ENCODE measurements at places on chromosomes 1 and 21.

GRCh38 chr21:35201288-35201687 lies 152.2 kb upstream of the RUNX1 start:
- DNase-seq, result no peak

- no peak for DNase-seq
Observed at GRCh38 chr1:55246896-55247295, 31.7 kb upstream of the USP24 start.

- peak; percentile 62 for DNase-seq
Observed at GRCh38 chr1:78114034-78114956, 68.5 kb downstream of the GIPC2 start.

DNA sequence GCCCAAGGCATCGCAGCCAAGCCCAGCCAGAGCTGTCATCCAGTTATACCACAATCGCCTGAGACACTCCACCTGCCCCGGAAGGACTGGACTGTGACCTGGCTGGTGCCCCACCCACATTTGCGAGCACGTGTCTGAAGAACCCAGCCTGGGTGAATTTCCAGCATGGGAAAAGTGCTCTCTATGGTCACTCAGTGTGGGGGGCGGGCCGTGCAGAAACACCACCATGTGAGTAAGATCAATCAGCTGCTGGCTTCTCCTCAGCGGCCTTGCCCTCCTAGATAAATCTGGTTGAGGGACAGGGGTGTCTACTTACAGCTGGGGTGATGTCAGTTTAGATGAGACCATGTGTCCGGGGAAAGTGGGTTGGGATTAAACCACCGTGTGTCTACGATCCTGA lies 44.8 kb downstream of the URB1 start:
- no peak for DNase-seq

DNA sequence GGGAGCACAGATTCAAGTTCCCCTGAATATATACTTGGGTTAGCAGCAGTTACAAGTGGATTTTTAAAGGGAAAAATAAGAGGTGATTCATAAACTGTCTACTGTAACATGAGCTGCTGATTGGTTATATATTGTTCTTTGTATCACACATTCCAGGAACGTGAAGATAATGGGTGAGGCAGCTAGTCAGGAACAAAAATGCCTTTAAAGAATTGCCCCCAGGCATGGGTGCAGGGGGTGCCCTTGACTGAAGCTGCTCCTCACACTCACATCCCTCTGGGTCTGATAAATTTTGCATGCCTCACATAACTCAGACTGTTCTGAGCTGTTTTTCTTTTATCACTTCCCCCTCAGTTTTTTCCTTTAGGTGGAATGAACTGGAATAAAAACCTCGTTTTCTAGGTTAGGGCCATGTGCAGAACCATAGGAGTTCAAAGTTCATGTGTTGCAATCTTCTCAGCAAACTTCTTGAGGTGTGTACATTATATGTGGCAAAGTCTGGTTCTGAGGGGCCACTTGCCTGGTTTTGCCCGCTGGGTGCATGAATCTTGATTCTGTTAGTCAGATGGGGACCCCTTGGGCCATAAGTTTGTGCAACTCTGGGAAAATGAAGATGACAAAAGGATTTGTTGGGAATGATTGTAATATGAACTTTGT lies 21.1 kb downstream of the TBX19 start:
- DNase-seq, result no peak

DNA sequence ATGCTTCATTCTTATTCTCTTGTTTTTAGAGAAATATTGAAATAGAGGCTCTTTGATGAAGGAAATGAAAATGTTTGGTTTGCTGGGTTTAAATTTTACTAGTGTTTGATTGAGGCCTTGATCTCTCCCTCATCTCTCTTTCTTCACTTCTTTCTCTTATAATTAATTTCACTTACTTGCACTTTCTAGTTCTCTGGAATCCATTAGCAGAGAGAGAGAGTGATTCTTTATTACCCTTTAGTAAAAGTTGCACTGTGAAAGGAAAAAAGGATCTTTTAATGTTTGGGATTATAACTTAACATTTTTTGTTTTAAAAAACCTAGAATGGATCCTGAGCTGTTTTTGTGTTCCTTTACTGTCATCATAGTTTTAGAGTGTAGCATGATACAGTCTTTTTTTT lies 12.2 kb downstream of the RPRD2 start:
- DNase-seq, result no peak

DNA sequence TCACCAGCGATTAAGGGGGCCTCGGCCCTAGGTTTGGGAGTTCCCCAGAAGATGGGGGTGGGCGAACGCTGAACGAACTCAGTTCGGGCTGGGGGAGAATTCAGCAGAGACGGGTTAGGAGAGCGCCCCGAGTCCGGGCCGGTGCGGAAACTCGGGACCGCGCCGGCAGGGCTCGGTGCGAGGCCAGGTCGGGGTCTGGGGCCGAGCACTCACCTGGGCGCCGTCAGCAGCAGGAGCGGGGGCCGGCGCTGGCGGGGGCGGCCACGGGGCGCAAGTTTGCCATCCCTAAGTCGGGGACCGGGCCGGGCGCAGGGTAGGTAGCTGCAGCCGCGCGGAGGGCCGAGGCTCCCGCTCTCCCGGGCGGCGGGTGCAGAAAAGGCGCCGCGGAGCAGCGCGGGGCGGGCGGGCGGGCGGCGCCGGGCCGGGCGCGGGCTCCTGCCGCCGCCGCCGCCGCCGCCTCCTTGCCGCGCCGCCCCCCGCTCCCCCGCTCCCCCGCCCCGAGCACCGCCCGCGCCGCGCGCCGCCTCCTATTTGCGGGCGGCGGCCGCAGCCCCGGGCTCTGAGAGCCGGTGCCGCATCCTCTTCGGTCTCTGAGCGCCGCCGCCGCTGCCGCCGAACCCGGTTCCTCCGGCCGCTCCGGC lies 349 bp downstream of the ADGRB2 start:
- DNase-seq, result no peak

GRCh38 chr1:118960026-118960561 lies 28.0 kb downstream of the TBX15 start:
- no peak for DNase-seq

DNA sequence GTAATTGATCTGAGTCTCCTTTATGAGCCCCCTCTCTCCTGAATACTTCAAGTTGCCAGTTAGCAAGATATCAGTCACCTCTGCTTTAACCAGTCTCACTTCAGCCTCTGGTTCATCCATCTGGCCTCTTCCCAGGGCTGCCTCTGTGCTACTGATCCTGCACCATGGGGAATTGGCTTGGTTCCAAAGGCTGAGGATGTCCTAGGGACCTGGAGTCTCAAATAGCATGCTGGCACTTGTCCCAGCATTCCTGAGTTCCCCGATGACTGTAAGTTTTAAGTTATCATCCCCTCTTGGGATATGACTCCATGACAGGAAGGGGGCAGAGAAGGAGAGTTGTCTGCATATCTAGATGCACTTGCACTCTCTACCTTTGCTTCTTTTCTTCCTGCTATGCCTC lies 252.0 kb downstream of the PTBP2 start:
- DNase-seq, result no peak

DNA sequence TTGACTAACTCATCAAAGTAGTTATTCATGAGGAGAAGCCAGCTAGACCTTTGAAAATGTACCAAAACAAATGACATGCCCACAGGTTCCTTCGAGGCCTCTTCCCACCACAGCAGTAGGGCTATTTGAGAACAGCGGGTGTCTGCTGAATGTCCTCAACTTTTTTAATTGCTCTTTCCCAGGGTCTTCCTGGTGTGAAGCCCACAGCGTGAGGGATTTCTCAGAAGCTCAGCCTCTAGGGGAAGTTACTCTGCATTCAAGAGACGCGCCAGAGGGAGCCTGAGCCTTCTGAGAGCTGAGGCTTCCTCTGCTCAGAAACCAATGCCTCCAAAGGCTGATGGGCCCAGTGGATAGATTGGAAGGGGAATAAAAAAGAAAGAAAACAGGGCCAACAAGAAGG lies 153.6 kb downstream of the OLFM3 start:
- DNase-seq, result no peak

DNA sequence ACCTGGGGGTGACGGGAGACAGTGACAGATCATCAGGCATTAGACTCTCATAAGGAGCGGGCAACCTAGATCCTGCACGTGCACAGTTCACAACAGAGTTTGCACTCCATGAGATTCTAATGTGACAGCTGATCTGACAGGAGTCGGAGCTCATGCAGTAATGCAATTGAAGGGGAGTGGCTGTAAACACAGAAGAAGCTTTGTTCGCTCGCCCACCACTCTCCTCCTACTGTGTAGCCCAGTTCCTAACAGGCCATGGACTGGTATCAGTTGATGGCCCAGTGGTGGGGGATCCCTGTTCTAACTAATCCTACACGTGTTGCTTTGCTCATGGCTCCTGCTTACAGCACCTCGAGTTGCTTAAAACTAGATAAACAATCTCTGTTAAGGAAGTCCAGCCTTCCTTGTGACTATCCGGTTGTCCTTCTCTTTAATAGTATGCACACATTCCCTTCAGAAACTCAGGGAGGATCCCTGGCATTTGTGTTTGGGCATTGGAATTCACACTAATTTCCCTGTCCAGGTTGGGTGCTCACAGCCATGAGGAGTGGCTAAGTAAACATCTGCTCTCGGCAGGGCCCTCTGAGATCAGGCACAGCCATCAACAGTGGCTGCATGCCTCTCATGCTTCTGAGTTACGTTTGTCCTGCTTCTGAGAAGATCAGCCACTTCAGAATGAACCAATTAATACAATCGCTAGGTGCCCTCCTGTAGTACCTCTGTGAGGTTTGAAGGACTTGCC lies 21.1 kb upstream of the F3 start:
- DNase-seq, result no peak

GRCh38 chr21:31558962-31559367 lies 100.5 kb upstream of the SOD1 start:
- peak; percentile 89 for DNase-seq

DNA sequence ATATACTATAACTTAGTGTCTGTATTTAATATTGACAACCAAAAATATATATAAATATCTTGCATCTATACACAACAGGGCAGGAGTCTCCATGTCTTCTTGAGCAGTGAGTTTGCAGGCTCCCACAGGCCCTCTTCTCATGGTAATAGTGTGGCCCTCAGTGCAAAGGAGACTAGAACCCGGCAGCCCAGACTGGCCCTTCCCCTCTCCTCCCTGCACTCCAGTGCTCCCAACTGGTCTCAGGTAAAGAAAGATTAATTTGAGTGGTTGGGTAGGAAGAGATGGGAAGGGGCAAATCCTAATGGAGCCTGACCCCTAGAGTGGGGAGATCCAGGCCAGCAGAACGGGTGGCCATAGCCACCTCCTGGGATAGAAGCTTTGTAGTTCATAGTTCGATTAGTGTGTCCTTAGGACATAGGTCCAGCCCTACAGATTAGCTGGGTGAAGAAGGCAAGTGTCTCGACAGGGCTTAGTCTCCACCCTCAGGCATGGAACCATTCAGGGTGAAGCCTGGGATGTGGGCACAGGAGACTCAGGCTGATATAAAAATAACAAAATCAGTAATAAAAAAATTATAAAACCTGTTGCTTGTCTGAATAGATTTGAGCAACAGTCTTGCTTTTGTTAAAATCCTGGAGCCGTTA lies 32.3 kb downstream of the SLC2A1 start:
- no peak for DNase-seq

DNA sequence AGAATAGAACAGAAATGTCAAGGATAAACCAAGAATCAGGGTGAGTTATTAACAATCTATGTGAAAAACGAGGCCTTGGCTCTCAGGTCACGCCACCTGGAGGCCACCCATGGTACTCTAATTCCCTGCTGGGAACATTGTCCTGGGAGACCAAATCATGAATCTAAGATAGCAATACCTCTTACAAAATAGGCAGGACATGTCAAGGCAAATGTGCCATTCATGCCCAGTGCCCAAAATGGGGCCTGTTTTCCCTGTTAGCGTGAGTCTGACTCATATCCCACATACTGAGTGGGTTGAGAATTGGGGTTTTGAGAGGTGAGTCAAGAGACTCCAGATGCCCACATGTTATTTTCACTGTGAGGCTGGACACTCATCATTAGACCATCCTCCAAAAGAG lies 380.8 kb downstream of the HHIPL2 start:
- no peak for DNase-seq

DNA sequence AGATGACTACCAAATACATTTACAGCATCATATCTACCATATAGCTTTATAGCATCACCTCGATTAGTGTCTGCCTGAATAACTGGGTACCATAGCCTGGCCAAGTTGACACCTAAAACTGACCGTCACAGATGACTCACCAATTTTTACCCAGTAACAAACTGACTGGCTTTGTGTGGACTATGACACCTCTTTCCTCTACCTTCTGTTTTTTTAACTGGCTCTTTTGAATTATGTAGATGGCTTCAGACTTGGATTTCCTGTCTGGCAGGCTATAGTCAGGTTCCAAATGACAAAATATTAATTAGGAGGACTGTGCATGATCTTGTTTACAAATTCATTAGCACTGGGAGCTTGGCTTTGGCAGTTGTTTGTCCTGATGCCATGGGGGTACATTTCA lies 360.3 kb downstream of the TGFB2 start:
- DNase-seq, result no peak

DNA sequence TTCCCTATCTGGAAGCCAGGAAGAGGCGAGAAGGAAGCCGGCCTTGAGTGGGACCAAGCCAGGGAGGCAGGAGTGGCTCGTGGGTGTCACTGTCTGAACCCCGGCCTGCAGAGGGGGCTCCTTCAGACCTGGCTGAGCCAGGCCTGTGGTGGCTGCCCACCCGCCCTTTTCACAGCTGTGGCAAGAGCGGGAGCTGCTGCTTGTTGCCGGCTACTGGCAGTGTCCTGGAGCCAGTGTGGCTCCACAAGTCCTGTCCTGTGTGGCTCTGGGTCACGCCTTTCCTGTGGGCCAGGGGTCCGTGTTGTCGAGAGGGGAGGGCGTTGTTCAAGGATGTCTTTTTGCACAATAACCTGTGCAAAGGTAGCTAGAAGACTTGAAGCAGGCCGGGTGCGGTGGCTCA lies 1.3 kb downstream of the PFKL start:
- DNase-seq, result no peak

DNA sequence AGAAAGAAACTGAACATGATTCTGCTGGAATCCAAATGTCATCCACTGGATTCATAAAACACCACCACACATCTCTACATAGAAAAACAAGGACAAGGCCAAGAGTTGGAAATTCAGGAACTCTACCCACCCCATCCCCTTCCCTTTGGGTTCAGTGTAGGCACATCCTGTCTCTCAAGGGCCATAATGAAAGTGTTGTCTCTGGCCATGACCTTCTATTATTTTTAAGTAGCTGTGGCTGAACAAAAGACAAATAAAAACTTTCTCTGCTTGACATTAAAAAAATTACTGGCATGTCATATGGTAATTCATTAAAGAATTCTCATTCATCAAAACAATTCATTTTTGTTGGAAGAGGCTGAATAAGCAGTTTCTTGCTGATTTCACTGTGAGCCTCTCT lies 54.9 kb upstream of the ZBTB18 start:
- no peak for DNase-seq

GRCh38 chr1:53478502-53478818 lies 19.3 kb downstream of the DMRTB1 start:
- DNase-seq, result no peak

- peak; percentile 38 for DNase-seq
Observed at GRCh38 chr1:156838972-156839371, 19.9 kb downstream of the INSRR start.

All from activated CD4-positive, alpha-beta T cell treated with anti-CD3 and anti-CD28 coated beads for 4 hours (primary cell).